ENCODE measurements at places on chromosomes 4 and X.
A peak's percentile ranks its signal among the peaks of the same experiment; 100 is the strongest.

GRCh38 chr4:77731656-77732055 lies 87.5 kb downstream of the CNOT6L start:
- peak; percentile 64 for DNase-seq

- DNase-seq: no peak
Observed at GRCh38 chrX:39065051-39065871, 264.0 kb downstream of the MID1IP1 start.

DNA sequence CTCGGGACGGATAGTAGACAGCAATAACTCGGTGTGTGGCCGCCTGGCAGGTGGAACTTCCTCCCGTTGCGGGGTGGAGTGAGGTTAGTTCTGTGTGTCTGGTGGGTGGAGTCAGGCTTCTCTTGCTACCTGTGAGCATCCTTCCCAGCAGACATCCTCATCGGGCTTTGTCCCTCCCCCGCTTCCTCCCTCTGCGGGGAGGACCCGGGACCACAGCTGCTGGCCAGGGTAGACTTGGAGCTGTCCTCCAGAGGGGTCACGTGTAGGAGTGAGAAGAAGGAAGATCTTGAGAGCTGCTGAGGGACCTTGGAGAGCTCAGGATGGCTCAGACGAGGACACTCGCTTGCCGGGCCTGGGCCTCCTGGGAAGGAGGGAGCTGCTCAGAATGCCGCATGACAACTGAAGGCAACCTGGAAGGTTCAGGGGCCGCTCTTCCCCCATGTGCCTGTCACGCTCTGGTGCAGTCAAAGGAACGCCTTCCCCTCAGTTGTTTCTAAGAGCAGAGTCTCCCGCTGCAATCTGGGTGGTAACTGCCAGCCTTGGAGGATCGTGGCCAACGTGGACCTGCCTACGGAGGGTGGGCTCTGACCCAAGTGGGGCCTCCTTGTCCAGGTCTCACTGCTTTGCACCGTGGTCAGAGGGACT lies 5.7 kb upstream of the MSANTD1 start:
- DNase-seq: no peak

DNA sequence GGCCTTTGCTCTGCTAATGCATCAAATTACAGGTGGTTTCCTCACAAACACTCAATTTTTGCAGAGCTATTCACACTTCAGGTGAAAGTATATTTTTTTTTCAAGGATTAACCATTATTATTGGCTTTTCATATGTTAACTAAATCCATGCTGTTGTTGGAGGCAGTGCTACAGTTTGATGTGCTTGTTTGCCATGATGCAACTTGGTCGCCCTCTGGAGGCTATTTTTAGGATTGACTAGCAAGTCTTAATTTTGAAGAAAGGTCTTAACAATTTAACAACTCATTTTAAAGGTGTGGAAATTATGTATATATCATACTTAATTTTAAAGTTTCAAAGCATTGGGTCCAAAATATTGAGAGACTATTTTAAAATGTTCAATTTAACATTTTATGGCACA lies 168.8 kb upstream of the FAM47A start:
- DNase-seq: peak; percentile 15

DNA sequence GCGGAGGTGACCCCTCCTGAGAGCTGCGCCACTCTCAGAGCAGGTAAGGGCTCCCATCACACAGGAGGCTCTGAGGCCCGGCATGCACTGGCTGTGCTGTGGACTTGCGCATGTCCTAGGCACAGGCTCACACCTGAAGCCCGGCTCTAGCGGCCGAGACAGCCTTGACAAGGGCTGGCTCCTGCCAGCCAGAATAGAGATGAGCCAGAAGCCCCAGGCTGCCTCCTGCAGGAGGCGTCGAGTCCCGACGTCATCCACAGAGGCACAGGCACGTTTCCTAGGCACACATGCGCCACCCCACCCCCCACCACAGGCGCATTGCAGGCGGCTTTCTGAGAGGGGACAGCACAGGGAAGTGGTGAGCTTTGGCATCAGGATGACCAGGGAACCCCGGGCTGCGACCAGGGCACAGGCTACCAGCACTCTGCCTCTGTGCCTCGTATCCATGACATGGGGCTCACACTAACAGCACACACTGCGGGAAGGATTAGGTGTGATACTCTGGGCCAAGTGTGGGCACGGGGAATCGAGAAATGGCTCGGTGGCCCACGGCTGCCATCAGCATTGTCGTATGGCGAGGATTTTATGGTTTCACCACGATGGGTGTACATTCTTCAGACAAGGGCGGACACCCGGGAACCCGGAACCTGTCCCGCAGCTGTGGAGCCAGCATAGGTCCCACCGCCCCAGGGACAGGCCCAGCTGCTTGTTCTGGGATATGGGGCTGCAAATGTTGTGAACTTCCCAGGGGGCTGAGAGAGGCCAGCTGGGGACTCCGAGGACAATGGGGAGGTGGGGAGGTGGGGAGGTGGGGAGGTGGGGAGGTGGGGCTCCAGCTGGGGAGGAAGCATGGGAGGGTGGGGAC lies 90.7 kb upstream of the ADRA2C start:
- DNase-seq: no peak

- peak; percentile 64 for DNase-seq
Observed at GRCh38 chrX:154411981-154412340, 622 bp downstream of the TAFAZZIN start.

DNA sequence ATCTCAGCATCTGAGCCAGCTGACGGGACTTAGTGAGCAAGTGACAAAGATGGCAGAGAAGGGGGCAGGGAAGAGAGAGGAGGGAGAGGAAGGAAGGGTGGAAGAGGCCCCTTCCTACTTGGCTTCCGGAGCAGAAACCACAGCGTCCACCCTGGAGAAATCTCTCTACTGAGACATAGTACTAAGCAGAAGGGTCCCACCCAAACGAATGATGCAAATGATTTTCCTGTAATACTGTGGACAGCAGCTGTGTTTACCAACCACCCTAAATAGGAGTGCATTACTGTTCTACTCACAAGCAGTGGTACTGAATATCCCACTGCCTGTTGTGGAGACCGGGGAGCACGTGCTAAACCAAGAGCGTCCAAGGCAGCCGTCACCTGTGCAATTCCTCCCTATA lies 29.4 kb downstream of the DTHD1 start:
- DNase-seq: peak; percentile 45

DNA sequence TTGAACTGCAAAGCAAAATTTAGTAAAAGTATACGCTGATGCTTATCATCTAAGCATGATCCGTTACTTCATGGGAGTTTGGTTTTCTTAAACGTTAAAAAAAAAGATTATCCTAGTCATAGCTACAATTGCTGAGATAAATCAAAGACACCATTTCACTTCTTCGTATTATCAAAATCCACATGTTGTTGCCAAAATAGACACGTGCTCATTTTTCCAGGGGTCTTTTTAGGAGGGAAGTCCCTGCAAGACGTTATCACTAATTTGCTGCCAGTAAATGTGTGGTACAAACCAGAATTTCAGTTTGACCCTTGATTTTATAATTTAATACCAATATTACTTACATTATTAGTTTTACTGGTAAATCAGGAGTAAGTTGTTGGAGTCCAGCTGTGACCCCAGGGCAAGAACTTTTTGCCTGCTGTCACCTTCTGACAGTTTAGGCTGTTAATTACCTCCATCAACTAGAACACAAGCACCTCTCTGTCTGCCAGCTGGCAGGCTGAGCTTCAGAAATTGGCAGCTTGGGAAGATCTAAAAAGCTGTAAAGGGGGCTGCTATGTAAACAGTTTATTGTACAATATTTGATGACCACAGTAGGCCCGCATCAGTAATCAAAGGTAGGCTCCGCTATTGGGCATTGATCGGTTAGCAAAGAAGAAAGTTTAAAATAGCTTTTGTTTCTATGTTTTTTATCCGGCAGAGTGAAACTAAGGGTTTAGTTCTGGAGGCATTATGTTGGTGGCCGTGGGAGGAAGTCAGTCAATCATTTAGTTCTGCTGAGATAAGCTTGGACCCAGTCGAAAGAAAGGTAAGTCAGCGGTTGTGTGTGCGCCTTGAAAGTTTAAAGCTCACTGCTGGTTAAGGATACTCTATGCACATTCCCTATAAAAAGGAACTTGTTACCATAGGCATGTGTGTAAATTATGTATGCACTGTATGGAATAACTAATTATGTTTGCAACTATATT lies 196.4 kb downstream of the FBXO8 start:
- DNase-seq: no peak

DNA sequence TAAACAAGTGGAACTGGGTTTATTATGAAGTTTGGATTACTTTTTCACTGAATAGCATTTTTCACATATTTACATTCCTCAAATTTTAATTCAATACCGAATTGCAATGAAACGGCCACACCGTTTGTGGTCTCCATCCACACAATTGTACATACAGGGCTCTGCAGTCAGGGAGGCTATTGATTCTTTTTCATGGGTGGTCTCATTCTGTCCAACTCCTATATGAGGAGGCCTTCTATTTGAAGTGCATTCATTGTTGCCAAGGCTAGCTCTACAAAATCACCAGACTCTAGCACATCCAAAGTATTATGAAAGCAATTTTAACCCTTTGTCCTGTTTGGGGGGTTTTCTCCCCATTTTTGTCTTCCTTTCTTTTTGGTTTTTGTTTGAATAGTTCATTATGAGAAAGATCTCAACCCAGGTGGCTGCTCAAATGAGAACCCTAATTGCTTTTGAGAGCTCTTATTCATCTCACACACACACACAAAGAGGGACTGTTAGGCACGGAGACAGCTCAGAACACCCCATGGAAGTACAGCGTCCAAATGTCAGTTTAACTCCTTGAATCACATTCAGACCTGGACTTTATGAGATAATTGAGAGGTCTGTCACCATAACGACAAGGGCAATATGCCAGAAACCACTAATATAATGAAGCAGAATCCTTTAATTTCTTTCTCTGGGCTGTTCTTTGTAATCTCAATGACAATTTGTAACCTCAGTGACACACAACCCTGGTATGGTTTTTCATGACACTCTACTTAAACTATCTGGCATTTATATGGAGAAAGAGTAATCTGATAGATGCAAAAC lies 79.4 kb downstream of the NLGN4X start:
- DNase-seq: no peak

- no peak for DNase-seq
Observed at GRCh38 chr4:81789158-81789557, 317.5 kb upstream of the RASGEF1B start.

GRCh38 chr4:92047209-92047875 lies 256.4 kb upstream of the GRID2 start:
- no peak for DNase-seq

DNA sequence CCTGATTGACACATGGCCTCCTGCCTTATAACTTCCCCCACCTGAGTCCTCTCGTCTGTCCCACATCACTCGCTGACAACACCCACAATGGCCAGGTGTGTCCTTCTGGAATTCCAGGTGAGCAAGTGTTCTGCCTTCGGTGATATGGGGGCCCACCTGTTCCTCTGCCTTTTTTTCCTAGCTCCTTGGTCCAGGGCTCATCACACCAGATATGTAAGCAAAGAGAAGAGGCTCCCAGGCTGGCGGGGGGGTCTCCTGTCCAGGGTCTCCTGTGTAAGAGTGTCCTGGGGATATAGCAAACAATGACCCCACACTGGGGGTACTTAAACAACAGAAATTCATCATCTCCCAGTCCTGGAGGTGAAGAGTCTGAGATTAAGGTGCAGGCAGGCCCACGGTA lies 25.2 kb downstream of the P2RY8 start:
- no peak for DNase-seq

GRCh38 chr4:22014222-22014741 lies 65.7 kb upstream of the KCNIP4 start:
- peak; percentile 10 for DNase-seq

GRCh38 chrX:10007621-10008020 lies 40.5 kb downstream of the CLDN34 start:
- peak; percentile 64 for DNase-seq

GRCh38 chr4:156188596-156188995 lies 234.9 kb upstream of the CTSO start:
- no peak for DNase-seq

DNA sequence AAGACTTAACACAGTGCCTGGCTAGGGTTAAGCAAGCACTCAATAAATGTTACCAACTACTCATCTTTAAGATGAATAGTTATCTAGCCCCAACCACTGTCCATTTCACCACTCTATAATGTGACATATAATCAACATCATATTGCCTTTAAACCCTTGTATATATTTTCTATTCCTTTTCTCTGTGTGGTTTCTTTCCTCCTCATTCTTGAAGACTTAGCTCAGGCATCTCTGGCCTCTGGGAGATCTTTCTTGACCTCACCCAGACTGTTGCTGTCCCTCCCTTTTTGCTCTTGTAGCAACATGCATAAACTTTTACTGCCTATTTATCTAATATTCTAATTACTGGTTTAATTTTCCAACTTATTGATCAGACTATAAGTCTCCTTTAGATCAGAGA lies 249.9 kb upstream of the MAB21L2 start:
- no peak for DNase-seq

All from inflammatory macrophage (primary cell).